ENCODE measurements at places on chromosomes 16 and 17.
A peak's percentile ranks its signal among the peaks of the same experiment; 100 is the strongest.

DNA sequence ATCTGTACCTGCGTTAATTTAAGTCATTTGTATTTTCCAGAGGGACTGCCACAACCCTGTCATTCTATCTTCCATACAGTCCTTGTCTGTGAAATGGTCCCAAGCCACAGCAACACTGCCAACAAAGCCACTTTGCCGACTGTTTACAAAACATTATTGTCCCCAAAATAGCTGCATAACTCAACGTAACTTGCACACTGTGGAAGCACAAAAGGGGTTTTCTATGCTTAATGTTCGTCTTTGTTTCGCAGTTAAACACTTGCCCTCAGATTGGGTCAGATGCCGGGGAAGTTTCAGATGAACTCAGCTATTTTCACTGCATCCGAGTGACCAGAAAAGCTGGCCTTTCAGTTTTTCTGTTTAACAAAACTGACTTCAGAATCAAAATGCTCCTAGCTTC lies 4.6 kb downstream of the SEC14L5 start:
- DNase-seq, result no peak

- DNase-seq, result no peak
These were observed 257.6 kb upstream of the SDK2 start for GRCh38 chr17:73901661-73902415.

DNA sequence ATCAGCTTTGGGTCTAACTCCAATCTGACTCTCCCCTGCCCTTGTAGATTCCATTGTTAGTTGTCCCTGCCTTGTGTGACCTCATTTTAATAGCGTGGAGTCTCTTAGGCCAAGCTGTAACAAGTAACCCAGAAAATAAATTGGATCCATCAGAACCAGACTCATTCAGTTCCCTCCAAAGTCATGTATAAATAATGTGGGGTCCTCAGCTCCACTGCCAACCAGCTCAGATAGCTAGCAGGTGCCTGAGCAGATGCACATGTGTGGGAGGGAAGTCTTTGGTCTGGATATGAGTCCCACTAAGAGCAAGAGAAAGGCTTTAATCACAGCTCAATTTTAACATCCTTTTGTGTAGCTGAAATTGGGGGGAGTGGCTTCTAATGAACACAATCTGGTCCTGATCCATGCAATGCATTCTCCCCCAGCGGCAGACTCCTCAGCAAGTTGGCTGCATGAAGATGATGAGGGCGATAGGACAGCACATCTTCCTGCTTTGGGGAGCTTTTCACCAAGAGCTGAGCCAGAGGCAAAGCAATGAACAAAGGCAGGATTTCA lies 151.6 kb downstream of the ABCC12 start:
- DNase-seq, result no peak

- DNase-seq, result no peak
These were observed 89.1 kb downstream of the TBC1D16 start for GRCh38 chr17:79946352-79947231.

DNA sequence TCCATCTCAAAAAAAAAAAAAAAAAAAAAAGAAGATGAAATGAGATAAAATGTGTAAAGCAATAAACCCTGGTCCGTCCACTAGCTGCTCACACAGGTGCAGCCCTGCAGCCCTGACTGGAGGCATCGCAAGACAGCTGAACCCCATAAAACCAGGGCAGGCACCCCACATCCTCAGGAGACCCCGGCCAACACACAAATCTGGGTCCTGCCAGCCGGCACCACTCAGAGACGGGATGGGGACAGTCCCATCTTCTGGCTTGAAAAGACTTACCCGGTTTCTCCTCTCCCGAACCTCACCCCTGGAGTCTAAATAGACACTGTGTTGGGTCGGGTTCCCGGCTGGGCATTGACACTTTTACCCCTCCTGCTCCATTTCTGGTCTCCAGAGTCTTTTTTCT lies 52.7 kb upstream of the TNRC6C start:
- DNase-seq, result no peak

GRCh38 chr17:75712446-75712845 lies 8.8 kb upstream of the ITGB4 start:
- no peak for DNase-seq

GRCh38 chr17:65519462-65519861 lies 42.0 kb downstream of the AXIN2 start:
- no peak for DNase-seq

DNA sequence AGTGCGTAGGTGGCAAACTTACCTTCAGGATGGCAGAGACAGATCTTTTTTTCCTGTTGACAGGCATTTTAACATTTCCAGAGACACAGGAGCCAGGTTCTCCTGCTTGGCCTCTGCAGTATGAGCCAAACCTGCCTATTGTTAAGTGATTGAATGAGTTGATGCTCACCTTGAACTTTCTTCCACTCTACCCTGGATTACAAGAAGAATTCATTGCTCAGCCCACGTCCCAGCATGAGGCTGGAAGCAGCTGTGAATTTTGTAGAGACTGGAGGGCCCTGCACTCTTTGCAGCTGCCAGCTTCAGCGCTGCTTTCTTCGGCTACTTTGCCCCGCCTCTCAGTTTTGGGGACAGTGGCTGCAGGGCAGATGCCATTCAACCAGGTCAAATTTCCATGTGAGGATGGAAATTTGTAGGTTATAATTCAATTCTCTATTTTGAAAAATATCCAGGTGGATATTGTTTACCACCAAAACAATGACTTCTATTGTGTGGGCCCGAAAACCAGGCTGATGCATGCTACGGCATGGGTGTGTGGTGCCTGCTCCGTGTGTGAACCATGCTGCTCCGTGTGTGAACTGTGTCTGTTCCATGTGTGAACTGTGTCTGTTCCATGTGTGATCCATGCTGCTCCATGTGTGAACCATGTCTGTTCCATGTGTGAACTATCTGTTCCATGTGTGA lies 75.2 kb upstream of the METTL9 start:
- no peak for DNase-seq

DNA sequence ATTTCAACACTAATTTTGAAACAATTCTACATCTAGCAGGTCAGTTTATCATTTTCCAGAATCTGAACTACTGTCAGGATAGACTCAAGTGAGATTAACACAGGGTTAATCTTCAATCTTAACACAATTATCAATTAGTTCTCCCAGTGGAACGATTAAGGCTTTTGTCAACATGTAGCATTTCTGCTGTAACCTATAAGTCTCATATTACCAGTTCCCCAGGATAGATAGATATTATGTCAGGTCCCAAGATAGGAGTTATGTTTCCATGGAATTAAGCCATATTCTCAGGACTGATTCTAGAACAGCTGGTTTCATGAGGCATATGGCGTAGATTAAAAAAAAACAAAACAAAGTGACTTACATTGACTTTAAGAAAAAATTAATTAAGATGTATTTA lies 4.4 kb upstream of the FBF1 start:
- no peak for DNase-seq

DNA sequence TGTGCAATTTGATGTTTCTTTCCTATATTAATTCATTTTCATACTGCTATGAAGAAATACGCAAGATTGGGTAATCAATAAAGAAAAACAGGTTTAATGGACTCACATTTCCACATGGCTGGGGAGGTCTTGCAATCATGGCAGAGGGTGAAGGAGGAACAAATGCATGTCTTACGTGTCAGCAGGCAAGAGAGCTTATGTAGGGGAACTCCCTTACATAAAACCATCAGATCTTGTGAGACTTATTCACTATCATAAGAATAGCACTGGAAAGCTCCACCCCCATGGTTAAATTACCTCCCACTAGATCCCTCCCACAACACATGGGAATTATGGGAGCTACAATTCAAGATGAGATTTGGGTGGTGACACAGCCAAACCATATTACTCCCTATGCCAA lies 418.9 kb upstream of the MAF start:
- DNase-seq, result no peak

DNA sequence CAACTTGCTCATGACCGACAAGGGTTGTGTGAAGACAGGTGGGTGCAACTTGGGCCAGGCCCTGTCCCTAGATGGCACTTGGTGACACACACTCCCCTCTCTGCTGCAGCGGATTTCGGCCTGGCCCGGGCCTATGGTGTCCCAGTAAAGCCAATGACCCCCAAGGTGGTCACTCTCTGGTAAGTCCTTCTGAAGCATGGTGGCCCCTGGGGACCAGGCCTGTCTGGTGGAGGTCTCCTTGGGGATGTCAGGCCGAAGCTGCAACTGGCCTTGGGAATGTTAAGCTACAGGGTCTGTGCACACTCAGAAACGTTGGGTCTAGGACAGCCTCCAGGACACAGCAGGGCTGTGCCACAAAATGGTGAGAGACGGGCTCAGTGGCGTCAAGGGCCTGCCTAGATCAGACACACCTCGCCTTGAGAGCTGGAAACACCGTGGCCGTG lies 6.8 kb downstream of the CDK10 start:
- DNase-seq, result no peak

GRCh38 chr16:78211946-78212345 lies 112.5 kb downstream of the WWOX start:
- no peak for DNase-seq

DNA sequence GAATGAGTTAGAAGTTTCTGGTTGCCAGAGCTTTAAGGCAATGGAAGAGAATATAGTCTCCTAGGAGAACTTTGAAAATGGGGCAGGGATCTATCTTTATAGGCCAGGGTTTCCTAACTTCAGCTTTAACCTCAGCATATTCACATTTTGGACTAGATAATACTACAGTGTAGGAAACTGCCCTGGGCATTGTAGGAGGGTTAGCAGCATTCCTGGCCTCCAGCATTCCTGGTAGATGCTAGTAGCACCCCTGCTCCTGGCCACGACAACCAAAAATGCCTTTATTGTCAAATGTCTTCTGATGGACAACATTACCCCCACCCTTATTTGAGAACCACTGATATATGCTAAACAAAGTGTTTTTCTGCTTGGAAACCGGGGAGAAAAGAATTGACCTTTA lies 27.8 kb upstream of the MYO18A start:
- no peak for DNase-seq

- no peak for DNase-seq
These were observed 26.1 kb downstream of the GAS7 start for GRCh38 chr17:10172241-10172741.

- no peak for DNase-seq
These were observed 84.6 kb upstream of the GRIN2A start for GRCh38 chr16:10266809-10267208.

DNA sequence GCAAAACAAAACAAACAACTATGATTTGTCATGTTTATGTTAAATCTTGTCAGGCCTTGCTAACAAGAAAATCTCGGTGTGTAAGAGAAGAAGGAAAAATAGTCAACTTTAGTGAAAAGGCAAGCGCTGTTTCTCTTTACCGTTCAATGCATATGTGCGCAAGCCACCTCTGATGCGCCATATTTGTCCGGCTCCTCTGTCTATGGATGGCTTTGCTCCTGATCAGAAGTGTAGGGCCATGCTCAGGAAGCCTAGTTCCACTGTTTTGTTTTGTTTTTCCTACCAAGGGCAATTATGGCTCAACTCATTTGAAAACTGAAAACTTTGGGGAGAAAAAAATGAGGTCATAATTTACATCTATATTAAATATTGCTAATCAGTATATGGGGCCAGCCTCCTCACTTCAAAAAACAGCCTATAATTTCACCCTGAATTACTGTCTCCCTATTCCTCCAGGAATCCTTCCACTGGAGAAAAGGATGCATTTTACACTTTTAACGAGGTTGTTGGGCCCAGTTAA lies 4.5 kb downstream of the MAF start:
- no peak for DNase-seq

DNA sequence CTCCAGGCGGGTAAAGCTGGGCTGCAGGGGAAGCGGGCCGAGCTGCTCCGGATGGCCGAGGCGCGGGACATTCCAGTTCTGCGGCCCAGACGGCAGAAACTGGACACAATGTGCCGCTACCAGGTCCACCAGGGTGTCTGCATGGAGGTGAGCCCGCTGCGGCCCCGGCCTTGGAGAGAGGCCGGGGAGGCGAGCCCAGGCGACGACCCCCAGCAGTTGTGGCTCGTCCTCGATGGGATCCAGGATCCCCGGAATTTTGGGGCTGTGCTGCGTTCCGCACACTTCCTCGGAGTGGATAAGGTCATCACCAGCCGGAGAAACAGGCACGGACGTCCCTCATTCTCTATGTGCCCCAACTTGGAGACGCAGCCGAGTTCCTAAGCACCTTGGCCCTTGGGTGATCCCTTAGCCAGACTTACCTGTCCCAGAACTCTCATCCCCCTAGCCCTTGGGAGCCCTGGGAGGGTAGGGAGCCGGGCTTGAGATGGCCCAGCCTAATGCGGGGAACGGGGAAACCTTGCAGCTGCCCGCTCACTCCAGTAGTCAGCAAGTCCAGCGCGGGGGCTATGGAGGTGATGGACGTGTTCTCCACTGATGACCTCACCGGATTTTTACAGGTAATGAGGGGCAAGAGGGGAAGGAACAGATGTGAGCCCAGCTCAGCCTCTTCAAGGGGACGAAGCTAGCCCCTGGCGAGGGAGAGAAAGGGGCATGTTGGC lies 806 bp downstream of the MRM1 start:
- peak; percentile 5 for DNase-seq

GRCh38 chr16:85856585-85856984 lies 42.4 kb upstream of the IRF8 start:
- no peak for DNase-seq

DNA sequence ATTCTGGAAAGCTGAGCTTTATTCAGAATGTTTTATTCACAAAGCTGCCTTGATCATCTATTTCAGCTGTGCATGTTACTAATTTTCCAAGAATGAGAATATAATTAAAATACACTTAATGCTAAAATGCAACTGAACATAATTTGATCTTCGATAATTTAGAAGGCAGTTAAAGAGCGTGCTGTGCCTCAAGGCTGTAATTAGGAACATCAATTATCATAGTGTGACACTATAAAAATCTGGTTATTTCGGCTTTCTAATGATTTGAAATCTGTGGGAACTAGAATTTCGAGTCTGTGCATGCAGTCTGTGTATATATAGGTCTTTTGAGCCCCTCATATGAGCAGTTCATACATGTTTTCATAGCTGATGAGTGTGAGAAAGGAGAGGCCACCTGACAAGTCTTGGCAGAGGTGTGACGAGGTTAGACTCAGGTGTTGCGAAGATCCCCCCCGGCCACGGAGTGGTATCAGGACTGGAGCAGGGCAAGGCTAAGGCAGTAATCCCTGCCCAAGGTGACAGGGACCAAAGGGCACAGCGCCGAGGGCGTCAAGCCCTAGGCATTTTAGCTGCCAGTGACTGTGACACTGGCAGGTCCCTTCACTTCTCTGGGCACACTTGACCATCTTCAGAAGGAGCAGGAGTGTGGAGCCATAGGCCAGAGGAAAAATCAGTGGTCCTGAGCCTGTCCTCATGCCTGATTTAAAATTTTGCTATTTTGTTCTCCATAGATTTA lies 328.5 kb downstream of the SNX29 start:
- no peak for DNase-seq

DNA sequence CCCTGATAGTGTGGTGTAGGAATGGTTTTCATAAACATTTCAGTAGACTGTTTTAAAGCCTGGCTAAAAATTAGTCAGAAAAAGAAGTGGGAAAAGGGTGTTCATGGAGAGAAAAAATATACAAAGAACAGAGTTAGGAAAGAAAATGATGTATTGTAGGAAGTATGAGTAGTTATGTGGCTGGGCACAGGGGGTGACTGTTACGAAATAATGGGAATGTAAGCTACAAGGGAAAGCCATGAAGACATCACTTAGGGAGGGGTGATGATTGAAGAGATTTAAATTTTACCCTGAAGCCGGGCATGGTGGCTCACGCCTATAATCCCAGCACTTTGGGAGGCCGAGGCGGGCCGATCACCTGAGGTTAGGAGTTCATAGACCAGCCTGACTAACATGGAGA lies 55.3 kb downstream of the NUP88 start:
- no peak for DNase-seq
